MCF 10A (cell line): ENCODE measurements at places on chromosomes 5 and 9. TPM values are rescaled to one million over a fixed set of nuclear protein-coding genes. Genes with fewer than 3 reads are reported as not detected.

GRCh38 chr5:171418982-171419687 is at the start of gene FGF18:
Gene FGF18, plus strand, starts transcription at chr5:171419647. Its CDS starts 553 bp downstream, at chr5:171420200.
- H3K4me3 ChIP-seq: peak within 1 kb of the TSS; percentile 71
- H3K27me3 ChIP-seq: no peaks in the 10 kb centered on the region
- H3K27ac ChIP-seq: no peak within 1 kb of the TSS
- peaks cover 31% of the 10 kb centered on the region for H3K4me1 ChIP-seq
- H3K36me3 ChIP-seq: peaks cover 48% of the 10 kb centered on the region

- peak overlapping the region; percentile 71 for H3K27ac ChIP-seq
- DNase-seq: no peak
- peaks cover 50% of the 10 kb centered on the region for H3K36me3 ChIP-seq
- H3K27me3 ChIP-seq: no peaks in the 10 kb centered on the region
- peaks cover 27% of the 10 kb centered on the region for H3K4me1 ChIP-seq
These were observed 184.6 kb downstream of the CDK5RAP2 start for GRCh38 chr9:120395376-120395775.

DNA sequence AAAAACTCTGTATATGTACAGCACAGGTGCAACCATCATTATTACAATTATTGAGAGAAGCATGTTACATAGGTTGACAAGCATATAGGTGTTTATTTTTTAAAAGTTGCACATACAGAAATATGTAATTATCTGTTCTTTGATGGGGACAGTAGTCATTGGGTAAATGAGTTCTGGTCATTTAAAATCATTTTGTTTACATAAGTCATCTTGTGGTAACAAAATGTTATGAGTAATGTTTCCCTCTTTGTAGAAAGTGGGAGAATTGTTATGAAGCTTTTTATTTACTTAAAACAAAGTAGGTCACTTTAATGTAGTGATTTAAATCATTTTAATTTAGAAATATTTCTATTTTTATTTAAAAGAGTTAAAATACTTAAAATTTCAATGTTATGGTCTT is 33.8 kb upstream of the FBXL17 start:
- no peak overlapping the region for H3K27ac ChIP-seq
- no peak overlapping the region for H3K4me3 ChIP-seq
- no peaks in the 10 kb centered on the region for H3K4me1 ChIP-seq
- no peaks in the 10 kb centered on the region for H3K27me3 ChIP-seq

HINT1 gene
- total RNA-seq: 444 and 575 TPM in 2 replicates

TSTD2 gene
- total RNA-seq: 18.0 and 19.0 TPM in 2 replicates

ARID3C gene
- total RNA-seq: not detected in 2 replicates
